ENCODE measurements at places on chromosomes 6 and 20. TPM values are rescaled to one million over a fixed set of nuclear protein-coding genes. Genes with fewer than 3 reads are reported as not detected.

TSBP1 gene
- total RNA-seq, result not detected

HDGFL1 gene
- total RNA-seq, result not detected

OPN5 gene
- 0.18 TPM for total RNA-seq

GRCh38 chr6:29641430-29642148, 8.6 kb upstream of the GABBR1 start:
- no peak for DNase-seq

DNA sequence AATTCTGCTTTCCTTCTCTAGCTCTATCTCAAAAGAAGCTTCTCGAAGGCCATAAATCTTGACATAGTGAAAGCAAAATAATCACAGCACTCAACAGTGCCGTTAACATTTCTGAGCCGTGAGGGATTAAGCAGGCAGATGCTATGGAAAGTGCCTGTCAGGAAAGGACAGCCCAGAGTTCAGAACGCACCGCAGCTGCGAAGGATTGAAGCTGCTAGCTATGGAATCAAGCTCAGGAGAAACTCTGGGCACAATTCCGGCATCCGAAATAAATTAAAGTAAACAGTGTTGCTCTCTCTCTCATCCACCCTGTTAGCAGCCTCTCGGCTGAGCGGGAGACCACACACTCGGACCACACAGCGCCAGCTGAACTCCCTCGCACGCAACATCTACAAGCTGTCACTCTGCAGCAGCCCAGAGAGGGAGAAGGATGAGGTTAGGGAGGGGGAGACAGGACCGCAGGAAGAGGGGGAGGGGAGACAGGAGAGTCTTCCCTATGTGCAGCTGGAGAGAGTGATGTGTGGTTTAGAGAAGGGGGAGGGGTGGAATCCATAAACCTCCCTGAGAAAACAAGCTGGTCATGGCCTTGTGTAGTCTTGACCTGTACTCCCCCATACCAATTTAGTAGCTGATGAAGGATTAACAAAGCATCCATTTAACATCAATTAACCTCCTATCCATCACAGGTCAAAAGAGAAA, 9.0 kb downstream of the EXOC2 start:
- peak; percentile 91 for DNase-seq

DNA sequence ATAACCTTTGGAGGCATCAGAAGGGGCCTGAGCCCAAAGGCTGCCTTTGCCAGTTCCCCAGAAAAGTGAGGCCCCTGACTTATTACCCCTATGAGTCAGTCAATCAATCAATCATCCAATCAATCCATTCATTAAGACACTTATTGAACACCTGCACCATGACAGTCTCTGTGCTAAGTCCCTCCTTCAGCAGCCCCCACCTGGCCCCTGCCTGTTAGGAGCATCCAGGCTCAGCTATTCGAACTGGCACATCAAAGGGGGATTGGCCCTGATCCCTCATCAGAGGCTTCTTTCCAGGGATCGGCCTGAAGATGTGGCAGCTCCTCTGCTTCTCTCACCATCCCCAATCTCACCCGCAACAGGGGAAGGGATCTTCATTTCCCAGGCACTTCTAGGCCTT, 27.7 kb upstream of the VEGFA start:
- DNase-seq, result peak; percentile 3

DNA sequence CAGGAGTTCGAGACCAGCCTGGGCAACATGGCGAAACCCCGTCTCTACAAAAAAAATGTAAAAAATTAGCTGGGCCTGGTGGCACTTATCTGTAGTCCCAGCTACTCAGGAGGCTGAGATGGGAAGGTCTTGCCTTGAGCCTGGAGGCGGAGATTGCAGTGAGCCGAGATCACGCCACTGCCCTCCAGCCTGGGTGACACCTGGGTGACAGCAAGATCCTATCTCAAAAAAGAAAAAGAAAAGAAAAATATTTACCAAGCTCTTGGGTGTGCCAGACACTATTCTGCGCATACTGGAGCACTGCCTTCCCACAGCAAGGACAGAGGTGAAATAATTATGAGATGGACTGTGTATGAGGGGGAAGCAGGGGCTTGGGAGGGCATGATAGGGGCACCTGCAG, 19.6 kb downstream of the POFUT1 start:
- no peak for DNase-seq

DNA sequence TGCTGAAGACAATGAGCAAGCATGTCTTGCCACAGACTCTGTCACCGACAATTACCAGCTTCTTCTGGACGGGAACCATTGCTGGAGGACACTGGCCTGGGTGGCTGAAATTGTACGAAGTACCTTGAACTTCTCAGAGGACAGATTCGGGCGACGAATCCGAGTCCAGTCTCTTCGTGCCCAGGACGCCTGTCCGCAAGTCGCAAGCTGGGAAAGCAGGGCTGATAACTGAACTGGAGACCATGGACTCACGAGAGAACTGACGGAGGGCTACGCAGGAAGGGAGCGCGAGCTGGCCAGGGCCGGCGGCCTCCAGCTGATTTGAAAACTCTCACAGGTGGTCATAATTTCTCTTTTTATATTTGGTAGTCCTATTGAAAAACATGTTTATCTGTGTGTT, 1229.5 kb upstream of the MAP3K7 start:
- no peak for DNase-seq

- no peak for DNase-seq
These were observed 12.5 kb downstream of the CASP8AP2 start for GRCh38 chr6:89842228-89842627.

DNA sequence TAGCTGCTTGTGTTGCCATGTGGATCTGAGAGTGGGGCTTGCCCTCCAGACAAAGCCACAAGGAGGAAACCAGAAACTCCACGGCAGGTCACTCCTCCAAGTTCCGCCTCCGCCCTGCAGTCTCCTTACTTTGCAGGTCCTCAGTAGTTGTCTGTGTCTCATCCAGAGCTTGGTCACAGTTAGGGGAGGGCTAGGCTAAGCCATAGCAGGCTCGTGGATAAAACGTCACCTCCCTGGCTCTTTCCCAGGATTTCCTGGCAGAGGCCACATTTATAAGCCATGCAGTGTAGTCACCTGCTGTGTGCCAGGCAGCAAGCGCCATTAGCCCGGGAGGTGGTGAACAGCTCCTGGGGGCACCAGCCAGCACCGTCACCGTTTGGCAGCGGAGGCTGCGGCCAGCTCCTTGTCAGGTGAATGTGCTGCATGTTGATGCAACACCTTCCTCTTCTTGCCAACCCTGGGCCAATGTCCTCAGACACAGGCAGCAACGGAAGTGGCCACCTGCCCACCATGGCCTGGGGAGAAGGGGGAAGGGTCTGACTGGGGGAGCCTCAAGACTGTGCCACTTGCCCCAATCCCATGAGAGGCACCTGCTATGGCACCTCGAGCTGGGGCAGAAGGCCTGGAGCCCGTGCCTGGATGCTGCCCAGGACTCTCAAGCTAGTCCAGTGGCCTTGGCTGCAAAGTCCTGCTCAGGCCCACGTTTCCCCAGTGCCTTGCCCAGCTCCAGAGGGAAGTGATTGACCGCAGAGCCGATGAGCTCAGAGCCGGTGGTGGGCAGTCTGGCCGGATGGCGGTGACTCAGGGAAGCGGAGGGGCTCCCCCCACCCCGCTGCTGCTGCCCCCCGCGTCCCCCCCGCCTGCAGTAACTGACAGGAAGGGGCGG, 39.0 kb upstream of the SLCO4A1 start:
- DNase-seq, result no peak

DNA sequence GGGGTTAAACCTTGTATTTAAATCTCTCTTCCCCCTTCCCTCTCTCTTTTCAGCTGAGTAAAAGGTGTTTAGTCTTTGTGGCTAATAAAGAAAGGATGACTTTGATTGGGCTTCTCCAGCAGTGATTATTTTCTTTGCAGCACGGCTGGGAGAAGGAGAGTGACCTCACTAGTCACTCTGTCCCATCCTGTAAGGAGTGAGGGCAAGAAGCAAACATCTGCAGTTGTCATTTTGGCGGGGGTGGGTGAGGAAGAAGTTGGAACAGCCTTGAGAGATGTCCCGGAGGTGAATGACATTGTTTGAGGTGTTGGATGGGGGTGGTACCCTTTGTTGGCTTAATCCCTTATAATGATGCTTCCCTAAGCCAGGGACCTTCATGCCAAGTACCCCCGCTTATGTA, 223.6 kb downstream of the EYA2 start:
- DNase-seq, result peak; percentile 81

DNA sequence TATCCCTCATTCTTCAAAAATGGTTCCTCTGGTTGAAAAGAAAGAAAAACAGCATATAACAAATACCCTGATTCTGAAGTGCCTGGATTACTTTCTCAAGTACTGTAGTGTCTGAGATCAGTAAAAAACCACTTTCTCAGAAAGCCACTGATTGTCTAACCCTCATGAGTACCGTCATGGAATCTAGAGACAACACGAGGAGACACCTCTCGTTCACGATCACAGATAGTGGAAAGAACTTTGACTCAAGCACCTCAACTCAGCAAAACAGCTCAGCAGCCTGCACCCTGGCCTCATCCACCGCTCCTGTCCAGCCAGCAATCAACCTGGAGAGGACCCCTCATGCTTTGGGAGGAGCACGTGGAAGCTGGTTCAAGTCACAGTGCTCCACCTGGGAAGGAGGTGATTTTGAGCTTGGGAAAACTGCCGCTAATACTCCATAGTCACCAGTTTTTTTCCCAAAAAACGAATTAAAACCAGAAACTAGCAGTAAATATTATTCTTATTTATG, 1.0 kb downstream of the SCML4 start:
- no peak for DNase-seq

DNA sequence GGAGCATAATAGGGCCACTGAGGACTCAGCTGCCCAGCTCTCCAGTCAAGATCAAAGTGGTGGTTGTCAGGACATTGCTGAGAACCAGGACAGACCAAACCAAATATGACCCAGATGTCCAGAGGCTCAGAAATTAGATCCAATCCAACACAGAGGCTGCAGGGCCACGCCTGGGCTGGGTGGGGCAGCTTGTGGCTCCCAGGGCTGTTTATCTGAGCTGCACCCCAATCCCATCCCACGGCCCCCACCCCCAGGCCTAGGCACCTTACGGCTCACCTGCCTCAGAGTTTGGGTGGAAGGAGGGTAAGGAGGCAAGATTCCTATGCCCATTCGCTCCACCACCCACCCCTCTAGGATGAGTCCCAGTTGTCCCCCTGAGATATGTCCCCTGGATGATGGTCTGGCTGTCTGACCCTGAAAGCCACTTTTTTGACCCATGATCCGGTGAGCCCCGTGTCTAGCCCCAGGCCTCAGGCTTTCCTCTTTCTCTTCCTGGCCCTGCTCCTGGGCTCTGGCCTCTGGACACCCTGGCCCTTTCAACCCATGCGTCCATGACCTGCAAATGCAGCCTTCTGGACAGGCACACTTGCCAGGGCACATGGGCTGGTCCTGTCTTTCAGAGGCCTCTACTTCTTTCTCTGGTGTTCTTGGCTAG, 40.0 kb downstream of the CPXM1 start:
- DNase-seq, result no peak

Data from muscle of leg (tissue), 16 donors.